ENCODE measurements at places on chromosomes 11 and 22.

DNA sequence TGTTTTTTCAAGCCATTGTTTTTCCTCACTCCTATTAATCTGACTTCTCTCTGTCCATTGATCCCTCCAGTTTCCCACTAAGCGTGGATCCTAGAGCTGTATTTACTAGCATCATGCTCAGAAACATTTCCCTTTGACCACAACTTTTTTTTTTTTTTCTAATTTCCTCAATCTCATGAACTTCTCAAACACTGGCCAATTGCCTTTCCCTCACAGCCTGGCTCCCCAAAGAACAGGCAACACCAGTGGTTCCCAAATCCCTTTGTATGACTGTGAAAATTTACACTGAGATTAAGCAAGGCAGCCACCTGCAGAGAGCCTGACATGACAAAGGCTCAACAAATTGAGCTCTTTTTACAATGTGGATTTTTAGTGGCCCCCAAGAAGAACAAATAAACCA, 1.4 kb upstream of the TPP1 start:
- DNase-seq, result no peak

DNA sequence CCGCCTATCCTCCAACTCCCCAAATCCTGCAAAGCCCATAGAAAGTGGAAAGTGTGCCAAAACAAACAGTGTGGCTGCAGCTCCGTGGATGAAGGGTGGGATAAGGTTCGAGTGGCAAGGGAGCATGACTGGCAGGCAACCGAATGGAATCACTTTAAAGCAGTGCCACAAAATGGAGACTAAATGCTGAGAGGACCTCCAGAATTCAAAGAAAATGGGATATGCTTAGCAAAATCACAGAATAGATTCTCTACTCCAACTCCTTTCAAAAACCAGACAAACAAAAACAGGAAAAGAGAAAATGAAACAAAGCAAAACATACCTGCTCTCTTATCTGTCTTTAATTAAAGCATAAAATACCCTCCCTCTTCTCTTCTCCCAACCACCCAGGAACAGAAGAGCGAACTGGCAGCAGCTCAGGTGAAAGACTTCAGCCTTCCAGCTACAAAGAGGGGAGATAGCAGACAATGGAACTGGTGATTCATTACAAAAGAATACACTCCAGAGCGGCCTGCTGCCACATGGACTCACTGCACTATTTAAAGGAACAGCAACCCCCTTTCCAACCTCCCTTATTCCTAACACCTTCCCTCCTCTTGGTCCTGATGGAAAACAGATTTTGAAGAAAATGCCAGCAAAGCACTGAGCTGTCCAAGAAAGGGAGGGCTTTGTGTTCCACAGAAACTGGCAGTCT, 118.5 kb downstream of the APOL5 start:
- no peak for DNase-seq

- no peak for DNase-seq
Measured at GRCh38 chr22:17460895-17461294, 91.6 kb downstream of the CECR2 start.

DNA sequence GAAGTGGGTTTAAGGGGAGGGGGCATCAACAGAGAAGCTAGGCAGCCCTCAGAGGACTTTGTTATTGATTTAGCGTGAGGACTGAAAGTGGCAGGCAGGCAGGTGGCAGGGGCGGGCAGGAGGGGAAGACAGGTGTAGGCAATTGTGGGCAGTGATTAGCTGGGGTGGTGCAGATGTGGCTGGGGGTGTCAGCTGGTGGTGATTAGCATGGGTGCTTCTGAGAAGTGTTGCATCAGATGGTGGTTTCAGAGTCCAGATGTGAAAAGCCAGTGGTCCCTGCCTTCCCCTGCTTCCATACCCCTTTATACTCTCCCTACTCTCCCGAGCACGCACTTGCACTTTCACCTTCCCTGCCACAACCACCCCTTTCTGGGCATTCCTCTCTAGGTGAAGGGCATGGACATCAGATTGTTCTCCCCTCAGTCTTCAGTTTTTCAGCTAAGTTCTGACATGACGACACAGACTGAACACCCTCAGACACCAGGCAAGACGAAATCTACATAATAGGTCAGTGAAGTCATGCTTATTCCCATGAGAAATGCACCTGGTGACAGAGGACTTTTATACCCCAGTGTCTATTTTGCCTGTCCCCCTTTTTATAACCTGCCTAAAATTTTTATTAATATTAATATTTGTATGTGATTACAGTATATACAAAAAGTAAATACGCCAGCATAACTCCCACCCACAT, 435.7 kb upstream of the CADM1 start:
- DNase-seq, result no peak

DNA sequence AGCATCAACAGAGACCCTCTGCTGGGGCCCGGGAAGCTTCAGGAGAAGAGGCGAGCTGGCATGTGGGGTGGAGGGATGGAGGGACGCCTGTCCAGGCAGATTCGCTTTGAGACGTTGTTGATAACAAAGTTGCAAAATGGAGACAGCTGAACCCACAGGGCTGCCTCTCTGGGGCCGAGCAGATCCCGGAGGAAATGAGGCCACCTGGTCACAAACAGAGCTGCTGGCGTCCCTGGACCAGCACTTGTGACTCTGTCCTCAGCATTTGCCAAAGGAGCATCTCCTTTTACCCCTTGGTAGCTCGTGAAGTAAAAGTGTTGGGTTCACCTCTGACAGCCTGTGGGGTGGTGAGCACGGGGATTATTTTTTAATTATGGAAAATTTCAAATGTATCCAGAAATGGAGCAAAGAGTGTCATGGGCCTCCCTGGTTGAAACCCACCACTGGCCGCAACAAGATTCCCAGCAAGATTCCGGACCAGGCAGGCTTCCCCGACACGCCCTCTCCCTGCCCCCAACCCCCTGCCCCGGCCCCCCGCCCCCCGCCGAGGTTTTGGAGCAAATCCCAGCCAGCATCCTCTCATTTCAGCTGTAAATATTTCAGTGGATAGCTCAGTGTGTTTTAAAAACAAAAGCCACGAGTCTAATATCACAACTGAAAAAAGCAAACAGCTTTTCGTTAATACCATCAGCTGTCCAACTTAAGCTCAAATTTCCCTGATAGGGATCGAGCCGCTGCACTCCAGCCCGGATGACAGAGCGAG, 20.3 kb downstream of the GRAMD4 start:
- no peak for DNase-seq

- no peak for DNase-seq
Measured at GRCh38 chr22:36585841-36586240, 56.9 kb upstream of the EIF3D start.

GRCh38 chr11:1382831-1383607, 6.7 kb upstream of the BRSK2 start:
- DNase-seq, result peak; percentile 90

DNA sequence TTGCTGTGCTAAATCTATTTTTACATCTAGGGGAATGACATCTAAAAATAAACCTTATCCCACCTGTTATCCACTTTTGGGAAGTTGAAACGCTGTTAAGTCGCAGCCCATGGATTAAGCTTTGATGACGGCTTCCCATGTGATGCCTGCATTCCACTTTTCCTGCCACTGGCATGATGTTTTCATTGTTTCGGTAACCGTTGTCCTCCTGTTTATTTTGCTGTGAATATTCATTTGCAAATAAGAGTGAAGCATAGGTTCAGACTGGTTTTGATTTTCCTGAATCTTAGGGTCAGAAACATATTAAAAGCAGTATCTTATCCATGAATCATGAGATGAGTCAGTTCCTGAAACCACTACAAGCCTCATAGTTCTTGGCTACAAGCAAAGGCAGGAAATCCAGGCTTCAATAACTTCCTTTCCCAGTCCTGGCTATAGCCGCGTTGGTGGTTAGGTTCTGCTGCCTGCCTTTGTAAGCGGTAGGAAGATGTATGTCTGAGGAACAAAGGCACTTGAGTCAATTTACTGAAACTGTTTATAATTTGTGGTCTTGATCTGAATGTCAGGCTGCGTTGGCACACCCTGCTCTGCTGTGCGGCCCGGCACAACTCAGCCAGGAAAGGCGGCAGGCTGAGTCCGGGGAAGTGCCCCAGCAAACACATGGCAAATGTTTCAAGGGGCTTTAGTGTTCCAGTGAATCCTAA, 19.4 kb downstream of the TEAD1 start:
- DNase-seq, result no peak

DNA sequence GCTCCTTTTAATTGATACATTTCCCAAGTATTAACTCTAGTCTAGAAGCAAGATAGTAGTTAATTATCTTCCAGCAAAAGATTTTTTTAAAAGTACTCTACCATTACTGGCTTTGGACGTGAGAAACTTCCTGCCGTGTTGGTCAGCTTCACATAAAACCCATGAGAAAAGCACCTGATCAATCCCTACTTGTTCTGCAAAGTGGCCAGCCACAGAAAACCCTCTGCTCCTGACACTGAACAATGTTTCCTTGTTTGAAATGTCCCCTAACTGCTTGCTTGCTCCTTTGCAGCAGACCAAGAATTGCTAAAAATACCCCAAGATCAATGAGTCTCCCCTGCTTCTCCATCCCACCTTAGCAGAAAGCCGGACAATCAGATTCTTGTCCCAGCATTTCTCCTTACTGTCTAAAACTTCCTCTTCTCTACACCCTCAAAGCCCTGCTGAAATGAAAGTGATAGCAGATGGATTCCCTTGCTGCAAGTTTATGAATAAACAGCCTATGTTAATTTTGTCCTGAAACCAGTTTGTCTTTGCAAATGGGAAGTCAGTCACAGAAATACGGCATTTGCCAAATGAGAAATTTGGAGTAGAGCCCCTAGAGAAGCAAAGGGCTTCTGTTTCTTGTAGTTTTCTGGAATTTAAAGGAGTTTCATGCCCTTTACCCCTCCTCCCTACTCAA, 207.1 kb upstream of the ARHGAP20 start:
- DNase-seq, result no peak

GRCh38 chr11:35141571-35141971, 2.6 kb downstream of the CD44 start:
- DNase-seq, result no peak

DNA sequence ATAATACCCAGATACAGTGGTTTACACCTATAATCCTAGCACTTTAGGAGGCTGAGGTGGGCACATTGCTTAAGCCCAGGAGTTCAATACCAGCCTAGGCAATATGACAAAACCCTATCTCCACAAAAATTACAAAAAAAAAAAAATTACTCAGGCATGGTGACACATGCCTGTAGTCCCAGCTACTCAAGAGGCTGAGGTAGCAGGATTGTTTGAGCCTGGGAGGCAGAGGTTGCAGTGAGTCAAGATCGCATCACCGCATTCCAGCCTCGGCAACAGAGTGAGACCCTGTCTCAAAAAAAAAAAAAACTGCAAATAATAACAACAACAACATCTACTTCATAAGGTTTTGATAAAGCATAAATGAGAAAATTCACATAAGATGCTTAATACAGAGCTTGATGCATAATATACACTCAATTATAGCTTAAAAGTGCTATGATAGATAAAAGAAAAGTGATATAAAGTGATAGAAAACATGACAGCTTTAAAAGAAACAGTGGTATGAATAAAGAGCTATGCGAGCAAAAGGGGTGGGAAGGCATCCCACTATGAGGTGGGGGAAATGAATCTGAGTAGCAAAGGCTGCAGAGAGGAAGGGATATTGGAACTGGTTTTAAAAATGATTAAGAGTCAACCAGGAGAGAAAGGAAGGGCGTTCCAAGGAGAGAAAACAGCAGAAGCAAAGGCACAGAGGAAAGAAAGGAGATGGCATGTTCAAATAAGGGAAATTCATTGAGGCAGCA, 197.6 kb downstream of the KIF18A start:
- DNase-seq, result no peak

Data from GM13977 (cell line).